ENCODE measurements at places on chromosomes 4 and X.

GRCh38 chr4:88955580-88956380, 101.2 kb downstream of the FAM13A start:
- DNase-seq, result no peak

DNA sequence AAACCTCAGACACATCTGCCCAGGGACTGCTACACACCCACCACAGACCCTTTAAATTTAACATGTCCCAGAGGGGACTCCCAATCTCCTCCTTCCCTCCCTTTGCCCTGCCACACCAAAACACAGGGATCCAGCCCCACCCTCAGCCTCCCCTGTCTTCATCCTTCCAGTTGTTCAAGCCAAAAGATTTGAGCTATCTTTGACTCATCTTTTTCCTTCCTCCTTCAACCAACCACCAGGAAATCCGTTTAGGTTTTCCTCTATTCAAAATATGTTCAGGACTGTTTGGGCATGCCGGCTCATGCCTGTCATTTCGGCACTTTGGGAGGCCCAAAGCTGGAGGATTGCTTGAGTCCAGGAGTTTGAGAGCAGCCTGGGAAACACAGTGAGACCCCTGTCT, 6.9 kb upstream of the STK32B start:
- no peak for DNase-seq

DNA sequence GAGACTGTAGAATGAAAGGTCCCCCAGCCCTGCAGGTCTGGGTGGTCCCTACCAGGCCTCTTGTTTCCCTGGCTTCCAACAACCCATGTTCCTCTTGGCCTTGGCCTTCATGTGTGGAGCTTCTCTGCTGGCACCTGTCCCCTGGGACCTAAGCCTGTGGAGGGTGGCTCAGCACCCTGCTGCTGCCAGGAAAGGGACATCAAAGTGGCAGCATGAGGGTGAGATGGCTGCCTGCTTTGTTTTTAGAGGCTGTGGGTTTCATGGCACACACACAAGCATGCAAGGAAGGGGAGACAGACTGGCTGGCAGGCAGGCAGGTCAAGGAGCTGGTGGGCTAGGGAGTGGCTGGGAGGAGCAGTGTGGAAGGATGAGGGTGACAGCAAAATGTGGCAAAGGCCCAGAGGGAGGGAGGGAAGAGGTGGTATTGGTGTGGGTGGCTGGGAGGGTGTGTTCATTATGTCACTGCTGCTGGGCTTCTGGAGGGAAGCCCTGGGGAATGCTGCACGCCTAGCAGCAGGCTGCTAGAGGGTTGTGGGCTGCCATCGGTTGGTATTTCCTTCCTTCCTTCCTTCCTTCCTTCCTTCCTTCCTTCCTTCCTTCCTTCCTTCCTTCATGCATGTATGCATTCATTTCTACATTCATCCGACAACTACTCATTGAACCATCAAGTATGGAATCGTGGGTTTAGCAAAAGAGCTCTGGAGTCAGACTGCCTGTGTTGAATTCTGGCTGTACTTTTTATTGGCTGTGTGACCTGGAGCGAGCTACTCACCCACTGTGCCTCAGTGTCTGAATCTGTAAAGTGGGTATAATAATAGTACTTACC, 128.7 kb upstream of the PJA1 start:
- no peak for DNase-seq

DNA sequence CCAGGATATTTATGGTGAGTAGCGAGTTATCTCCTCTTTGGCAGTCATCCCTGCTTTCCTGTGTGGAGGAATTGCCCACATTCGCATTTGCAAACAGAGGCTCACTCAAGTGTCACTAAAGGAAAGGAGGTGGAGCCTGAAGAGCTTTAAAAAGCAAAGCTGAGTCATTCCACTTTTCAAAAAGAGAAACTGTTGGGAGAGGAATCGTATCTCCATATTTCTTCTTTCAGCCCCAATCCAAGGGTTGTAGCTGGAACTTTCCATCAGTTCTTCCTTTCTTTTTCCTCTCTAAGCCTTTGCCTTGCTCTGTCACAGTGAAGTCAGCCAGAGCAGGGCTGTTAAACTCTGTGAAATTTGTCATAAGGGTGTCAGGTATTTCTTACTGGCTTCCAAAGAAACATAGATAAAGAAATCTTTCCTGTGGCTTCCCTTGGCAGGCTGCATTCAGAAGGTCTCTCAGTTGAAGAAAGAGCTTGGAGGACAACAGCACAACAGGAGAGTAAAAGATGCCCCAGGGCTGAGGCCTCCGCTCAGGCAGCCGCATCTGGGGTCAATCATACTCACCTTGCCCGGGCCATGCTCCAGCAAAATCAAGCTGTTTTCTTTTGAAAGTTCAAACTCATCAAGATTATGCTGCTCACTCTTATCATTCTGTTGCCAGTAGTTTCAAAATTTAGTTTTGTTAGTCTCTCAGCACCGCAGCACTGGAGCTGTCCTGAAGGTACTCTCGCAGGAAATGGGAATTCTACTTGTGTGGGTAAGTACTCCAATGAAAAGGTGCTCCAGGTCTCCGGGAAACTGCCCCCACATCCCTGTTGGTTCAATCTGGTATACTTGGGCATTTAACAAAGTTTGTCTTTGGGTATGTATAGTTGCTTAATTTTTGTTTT, at the start of gene EGF:
Gene EGF, plus strand, starts transcription at position 178 of the 890 bp plus-strand sequence. Its CDS starts 453 bp downstream, at position 631.
- no peak for DNase-seq

GRCh38 chr4:10101671-10102473, 14.7 kb downstream of the WDR1 start:
- no peak for DNase-seq

GRCh38 chr4:7850489-7850888, 89.2 kb downstream of the AFAP1 start:
- no peak for DNase-seq

- DNase-seq, result no peak
Measured at GRCh38 chr4:100828986-100829685, 311.3 kb upstream of the EMCN start.

DNA sequence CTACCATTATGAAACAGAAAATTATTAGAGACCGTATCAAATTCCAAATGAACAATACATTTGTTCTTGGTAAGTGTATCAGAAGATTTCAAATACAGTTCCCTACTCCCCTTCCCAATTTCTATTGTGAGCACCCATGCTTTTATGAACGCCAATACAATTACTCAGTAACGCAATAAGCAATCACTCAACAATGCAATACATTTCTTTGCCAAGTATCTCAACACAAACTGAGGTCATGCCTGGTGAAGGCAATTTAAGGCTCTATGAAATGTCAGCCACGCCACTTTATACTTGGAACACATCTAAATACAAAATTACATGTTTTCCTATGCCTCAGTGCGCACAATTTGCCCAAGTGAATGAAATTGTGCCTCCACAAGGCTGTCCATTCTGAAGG, 712 bp downstream of the PNPLA4 start:
- DNase-seq, result no peak

DNA sequence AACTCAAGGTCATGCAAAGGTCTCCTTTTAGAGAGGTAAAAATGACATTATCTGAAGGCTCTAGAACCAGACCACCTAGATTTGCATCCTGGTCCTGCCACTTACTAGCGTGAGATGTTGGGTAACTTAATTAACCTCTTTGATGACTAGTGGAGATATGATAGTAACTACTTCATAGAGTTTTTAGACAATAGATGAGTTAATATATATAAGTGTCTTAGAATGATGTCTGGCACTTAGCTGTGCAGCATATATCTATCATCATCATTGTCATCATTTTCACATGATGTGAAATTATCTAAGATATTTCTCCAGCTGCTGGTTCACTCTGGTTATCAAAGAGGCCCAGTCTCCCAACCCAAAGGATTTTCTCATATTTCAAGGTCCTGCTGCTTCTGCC, 126.1 kb upstream of the DCLK2 start:
- DNase-seq, result no peak

DNA sequence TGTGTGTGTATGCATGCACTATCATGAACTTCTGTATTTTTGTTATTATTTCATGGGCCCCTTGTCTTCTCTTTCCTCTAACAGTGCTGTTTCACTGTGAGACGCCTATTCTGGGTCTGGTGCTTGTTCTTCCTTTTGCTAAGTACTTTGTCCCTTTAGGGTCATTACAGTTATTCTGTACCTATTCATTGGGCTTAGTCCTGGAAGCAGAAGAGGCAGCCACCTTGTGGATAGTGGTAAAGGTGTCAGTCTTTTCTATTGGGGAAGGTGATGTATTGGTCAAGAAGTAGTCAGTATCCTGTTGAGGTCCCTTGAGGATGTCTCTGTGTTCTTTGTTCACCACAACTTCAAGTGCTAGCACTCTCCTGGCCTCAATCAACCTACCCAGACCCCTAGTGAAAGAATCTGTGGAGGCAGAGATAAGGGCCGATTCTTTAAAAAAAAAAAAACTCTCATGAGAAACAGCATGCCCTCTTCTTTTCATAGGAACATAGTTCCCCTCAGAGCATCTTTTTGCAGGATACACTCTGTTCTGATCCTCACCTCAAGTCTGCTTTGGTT, 593.8 kb downstream of the SPRY1 start:
- no peak for DNase-seq

DNA sequence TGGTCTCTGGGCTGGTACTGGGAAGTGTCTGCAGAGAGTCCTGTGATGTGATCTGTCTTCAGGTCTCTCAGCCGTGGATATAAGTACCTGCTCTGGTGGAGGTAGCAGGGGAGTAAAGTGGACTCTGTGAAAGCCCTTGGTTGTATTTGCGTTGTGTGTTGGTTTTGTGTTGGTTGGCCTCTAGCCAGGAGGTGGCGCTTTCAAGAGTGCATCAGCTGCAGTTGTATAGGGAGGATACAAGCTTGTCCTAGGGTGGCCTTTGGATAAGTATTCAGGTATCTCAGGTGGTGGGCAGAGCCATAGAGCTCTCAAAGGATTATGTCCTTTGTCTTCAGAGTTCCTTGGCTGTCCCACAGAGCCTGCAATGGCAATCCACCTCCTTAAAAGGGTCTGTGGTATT, 111.6 kb downstream of the MAGEB17 start:
- peak; percentile 28 for DNase-seq

DNA sequence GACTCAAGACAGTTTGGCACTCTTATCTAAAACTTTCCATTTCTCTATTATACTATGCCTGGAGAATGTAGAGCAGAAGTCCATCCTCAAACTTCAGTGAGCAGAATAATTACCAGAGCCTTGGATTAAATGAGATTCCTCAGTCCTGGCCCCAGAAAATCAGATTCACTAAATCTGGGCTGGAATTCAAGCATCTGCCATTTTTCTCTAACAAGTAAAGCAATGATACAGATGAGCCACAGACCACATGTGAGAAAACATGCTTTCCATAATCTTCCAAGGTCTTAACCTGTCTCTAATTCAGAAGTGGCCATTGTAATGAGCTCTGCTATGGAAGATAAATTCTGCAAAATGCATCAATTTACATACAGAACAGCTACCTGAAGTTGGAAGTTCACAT, 25.4 kb downstream of the SOWAHB start:
- no peak for DNase-seq

DNA sequence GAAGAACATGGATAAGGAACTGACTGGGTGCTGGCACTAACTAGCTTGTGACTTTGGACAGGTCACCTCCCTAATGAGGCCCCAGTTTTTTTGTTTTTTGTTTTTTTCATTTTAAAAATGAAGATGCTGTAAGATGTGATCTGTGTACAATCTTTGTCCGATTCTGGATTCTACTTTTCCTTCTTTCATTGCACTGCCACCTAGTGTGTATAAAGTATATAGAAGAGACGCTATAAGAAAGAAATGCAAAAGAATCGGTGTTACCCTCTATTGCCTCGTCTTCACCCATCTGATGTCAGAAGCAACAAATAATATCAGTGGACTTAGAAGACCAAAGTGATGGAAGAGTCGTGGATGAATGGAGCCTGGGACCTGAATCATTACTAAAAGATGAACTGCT, 58.6 kb upstream of the P2RY10 start:
- DNase-seq, result no peak

GRCh38 chr4:102620697-102621497, 119.7 kb downstream of the NFKB1 start:
- no peak for DNase-seq

GRCh38 chr4:34271479-34272355, 1972.6 kb downstream of the ARAP2 start:
- no peak for DNase-seq

DNA sequence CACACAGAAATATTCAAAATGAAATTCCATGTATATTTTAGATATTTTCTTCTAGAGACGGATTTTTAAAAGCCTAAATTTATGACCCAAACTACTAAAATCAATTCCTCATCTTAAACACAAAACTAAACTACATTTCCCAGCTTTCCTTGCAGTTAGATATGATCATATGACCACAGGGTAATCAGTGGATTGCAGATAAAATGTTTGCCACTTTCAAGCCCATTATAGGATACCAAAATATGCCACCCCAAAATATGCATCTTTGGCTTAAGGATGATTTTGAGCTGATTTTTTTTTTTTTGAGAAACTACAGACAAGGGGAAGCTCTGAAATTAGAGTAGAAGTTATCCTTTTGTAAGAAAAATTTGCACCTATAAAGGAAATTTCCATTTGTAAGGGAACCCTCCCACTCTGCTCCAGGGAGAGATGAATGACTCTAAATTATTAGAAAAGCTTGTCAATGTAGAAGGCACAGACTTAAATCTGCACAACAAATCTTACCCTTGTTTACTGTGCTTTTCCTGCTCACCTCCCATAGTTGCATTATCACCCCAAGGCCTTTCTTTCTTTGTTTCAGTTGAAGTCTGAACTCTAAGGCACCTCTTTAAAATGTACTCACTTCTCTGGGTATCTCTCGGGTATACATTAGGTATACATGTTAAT, 503.0 kb downstream of the PDHA2 start:
- DNase-seq, result no peak

GRCh38 chr4:40718586-40718985, 31.2 kb upstream of the NSUN7 start:
- no peak for DNase-seq

GRCh38 chr4:150310159-150310895, 232.1 kb downstream of the DCLK2 start:
- DNase-seq, result no peak

Measured in activated naive CD4-positive, alpha-beta T cell treated with anti-CD3 and anti-CD28 coated beads, Interleukin-2, amount 10 ng/mL, durations not matched to agents 7 days and 5 days (primary cell).